ENCODE measurements at places on chromosomes 1 and 21.

DNA sequence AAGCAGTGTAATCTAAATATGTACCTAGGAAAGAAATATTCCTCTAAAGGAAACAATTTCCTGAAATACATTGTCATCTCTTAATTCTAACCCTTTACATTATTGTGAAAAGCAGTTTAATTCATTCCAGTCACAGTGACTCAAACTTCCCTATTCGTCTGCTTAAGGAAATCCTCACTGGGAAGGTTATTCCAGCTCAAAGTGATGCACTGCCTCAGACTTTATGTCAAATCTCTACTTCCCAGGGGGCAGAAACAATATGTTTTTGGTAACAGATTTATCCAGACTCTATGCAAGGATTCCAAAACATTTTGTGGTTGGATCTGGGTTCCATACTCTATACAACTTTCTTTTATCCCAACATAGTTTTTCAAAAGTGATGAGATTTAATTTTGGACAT, 145.2 kb downstream of the NTMT2 start:
- no peak for DNase-seq

DNA sequence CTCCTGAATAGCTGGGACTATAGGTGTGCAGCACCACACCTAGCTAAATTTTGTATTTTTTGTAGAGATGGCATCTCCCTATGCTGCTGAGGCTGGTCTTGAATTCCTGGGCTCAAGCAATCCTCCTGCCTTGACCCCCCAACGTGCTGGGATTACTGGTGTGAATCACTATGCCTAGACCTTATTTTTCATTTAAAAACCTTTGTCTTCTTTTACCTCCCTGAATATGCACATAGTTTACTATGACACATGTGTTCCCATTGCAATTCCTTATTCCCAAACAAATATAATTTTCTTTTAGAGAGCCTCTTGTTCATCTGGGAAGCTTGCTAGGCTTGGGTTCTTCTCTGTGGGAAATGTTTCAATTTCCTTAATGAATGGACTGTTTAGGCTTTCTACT, 16.8 kb downstream of the SH3BGR start:
- DNase-seq = no peak

DNA sequence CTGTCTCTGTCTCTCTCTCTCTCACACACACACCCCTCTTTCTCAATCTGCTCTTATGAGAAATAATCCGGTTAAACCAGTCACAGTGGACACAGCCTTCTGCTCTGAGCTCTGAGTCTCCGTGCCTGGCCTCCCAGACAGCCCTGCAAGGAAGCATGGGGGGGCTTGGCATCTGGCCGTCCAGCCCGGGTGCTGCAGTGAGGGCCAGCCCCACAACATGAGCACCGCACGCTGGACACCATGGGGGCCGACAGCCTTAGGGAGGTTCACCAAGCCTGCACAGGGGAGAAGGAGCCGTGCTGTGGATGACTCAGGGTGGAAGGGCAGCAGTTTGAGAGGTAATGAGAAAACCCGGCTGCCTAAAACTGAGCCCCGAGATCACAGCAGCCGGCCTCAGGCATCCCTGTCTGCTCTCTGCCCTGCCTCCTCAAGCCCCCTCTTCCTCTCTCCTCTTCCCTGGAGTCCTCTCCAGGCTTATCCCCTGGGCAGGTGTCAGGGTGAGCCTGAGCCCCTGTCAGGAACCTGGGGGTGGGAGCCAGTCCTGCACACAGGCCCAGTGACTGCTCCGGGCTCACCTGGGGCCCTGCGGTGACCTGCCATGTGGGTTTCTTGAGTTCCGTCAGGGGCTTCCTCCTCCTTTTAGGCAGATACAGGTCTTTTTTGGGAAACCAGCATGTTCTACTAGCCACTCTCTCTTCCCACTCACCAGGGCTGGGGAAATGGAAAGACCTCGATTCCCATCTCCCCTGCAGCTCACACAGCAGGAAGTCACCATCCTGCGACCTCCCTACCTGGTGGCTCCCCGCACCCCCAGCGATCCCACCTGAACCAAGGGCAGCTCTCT, 92.8 kb downstream of the ITPKB start:
- no peak for DNase-seq

DNA sequence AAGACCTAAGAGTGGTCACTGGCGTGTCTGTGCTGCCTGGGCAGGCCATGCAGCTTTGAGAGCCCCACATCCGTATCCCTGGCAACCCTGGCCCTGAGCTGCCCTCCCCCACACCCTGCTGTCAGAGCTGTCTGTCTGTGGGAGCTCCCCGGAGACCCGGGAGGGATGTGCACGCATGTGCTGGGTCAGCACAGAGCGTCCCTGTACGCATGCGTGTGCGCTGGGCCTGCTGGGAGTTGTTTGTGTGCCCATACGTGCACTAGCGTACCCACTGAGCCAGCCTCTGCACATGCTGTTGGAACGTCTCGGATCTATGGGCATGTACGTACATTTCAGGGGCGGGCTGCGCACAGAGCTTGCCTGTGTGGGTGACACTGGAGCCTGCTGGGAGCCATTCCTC, 89.3 kb downstream of the EPHB2 start:
- DNase-seq = no peak

DNA sequence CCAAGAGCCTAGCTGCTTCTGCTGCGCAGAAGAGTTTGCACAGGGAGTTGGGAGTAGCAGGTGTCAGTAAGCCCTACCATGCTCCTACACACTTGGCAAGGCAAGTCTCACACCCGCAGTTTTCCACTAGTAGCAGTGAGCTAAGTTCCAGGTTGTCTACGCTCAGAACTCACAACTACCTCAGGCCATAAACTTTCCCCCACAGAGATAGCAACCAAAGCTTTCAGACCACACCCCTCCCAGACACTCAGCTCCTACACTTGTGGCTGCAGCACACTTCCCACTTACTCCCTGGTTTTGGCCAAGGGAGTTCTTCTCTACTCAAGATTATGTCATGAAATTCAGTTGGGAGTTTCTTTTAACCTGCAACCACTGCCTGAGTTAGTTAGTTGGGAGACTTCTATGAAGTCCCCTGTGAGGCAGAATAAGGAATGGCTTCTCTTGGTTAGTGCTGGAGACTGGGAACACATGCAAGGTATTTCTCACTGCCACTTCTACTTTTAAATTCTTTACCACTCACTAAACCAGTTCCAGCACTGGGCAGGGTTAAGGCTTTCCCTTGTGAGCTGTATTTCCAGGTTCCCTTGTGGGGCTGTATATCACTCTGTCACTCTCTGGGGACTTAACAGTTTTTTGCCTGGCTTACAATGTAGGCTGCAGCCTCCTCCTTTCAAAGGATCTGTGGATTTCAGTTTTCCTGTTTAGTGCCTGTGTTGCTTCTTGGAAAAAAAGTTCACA, 18.3 kb upstream of the MAB21L3 start:
- no peak for DNase-seq

DNA sequence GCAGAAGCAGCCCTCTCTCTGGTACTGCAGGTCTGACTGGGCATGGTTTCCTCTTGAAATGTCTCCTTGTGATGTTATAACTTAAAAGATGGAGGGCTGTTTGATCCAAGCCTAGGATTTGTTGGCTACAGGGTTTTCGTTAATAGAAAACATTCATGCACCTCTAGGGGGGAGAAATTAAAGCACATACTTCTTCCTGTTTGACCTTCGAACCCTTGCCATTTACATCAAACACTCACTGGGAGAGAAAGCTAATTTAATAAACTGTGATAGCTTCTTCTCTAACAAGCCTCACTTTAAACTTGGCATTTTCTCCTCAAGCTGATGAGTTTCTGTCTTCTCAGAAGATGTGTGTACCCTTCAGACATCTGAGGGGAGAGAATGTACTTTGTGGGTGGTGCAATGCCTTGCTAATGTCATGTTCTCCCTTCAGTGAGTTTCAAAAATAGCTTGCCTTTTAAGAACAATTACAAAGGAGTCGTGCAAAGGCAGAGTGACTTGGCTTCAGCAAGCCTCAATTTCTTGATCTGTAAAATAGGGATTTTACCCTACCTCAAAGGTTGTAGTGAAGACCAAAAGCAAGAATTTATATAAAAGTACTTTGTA, 20.4 kb downstream of the CACHD1 start:
- DNase-seq = no peak

- no peak for DNase-seq
These were observed 72.4 kb downstream of the POU2F1 start for GRCh38 chr1:167293057-167293456.

DNA sequence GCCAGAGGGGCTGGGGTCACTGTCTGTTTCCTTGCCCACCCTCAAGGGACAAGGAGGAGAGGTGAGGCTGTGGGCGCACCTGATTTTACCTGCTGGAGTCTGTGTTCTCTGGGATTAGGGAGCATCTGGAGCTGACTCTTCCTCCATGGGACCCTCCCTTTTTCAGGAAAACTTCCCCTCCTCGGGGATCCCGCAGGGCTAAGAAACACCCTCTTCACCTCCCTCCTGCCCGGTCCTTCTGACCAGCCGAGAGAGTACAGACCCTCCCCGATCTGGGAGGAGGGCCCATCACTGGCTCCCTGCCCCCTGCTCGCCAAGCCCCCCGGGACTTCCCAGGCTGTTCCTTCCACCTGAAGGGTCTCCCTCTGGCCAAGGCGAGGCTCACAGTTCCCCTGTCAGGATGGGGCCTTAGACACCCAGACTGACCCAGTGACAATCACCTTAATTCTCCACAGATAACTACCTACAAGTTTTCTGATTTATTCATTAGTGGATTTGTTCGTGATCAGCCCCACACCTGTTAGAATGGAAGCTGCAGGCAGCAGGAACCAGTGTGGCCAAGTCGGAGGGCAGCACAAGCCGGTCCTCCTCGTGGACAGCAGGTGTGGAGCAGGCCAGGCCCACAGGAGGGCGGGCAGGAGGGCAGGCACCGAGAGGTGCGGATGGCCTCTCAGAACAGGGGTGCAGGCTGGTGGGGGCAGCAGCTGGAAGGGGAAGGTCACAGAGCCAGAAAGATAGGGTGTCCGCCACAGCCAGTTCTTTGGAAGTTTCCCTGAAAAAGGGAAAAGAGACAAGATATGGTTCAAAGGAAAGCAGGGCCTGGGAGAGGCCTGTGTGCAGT, 15.9 kb upstream of the SAMD11 start:
- DNase-seq = no peak

GRCh38 chr1:119814288-119814687, 3.0 kb upstream of the REG4 start:
- DNase-seq = no peak

DNA sequence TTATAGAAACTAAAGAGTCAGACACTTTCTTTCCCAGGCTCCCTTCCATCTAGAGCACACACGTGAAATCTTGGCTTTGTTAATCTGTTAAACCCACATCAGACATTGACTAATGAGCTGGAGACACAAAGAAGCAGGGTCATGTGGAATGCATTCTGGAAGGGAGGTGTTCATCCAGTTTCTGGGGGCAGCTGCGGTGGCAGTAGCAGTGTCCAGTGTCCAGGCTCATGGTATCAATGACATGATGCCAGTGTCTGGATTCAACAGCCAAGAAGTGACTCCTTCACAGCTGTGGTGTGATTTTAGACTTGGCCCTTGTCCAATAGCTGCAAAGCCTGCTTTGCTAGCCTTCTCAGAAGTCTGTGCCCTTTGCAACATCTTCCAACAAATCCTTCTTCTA, 95.2 kb downstream of the NTPCR start:
- DNase-seq = no peak

- no peak for DNase-seq
These were observed 147.9 kb downstream of the MAGI3 start for GRCh38 chr1:113538225-113538624.

- DNase-seq = no peak
These were observed 48.9 kb upstream of the CAPZB start for GRCh38 chr1:19534281-19534680.

- no peak for DNase-seq
These were observed 14.8 kb upstream of the PTPRC start for GRCh38 chr1:198623752-198624647.

- DNase-seq = no peak
These were observed 1530.1 kb upstream of the TPTE start for GRCh38 chr21:8991088-8991907.
